Bone marrow (tissue), 2 donors: ENCODE measurements at places on chromosomes 1 and 21.

- no peak for DNase-seq
These were observed 3.2 kb downstream of the MTHFR start for GRCh38 chr1:11802616-11802972.

DNA sequence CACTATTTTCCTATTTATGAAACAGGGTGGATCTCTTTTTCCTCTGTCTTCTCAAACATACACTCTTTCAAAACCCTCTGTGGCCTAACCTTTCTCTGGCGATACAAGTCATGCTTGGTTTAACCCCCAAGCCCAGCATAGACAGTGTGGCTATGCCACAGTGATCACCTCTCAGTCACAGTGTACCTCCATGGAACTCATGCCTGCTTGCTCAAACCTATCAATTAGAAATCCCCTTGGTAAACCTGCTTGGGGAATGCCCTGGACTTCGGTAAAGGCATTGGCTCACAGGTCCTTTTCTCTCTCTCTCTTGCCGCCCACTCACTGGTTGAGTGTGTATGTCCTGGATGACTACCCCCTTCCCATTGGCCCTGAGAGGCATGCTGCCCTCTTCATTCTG is 147.5 kb downstream of the CYYR1 start:
- DNase-seq, result no peak

- DNase-seq, result no peak
These were observed 243.2 kb downstream of the PTBP2 start for GRCh38 chr1:96964761-96965160.

DNA sequence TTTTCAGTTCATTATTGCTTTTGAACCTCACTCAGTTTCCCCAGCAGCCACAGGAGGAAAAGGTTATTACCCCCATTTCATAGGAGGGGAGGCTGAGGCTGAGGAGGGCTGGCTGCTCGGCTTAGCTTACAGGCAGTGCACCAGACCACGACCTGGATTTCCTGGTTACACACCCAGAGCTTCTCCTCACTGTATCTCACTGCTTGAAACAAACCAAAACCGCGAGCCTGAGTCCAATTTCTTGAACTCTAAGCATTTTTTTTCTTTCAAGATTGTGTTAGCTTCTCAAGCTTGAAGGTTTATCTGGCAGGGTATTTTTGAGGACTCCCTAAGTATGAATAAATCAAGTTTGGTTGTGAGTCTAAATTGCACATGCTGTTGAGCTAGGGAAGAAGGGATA is 188.9 kb upstream of the EDN2 start:
- peak; percentile 56 for DNase-seq

- no peak for DNase-seq
These were observed 48.3 kb downstream of the CD46 start for GRCh38 chr1:207799989-207800648.

- DNase-seq, result no peak
These were observed 559 bp downstream of the SERTAD4 start for GRCh38 chr1:210233216-210233494.

GRCh38 chr1:183087001-183087400 is 63.8 kb downstream of the LAMC1 start:
- DNase-seq, result no peak

GRCh38 chr1:248596615-248597014 is 885 bp downstream of the OR2T10 start:
- DNase-seq, result no peak

- no peak for DNase-seq
These were observed 63.7 kb downstream of the MAP10 start for GRCh38 chr1:232868793-232869491.
